ENCODE measurements at places on chromosomes 7 and 10.

GRCh38 chr7:90677486-90678404, 81.6 kb downstream of the CDK14 start:
- DNase-seq = no peak

GRCh38 chr10:13056456-13057077, 43.4 kb upstream of the OPTN start:
- DNase-seq = no peak

GRCh38 chr7:111112439-111112838, 21.5 kb downstream of the LRRN3 start:
- no peak for DNase-seq

- DNase-seq = no peak
Observed at GRCh38 chr10:32379950-32380551, 33.1 kb upstream of the EPC1 start.

DNA sequence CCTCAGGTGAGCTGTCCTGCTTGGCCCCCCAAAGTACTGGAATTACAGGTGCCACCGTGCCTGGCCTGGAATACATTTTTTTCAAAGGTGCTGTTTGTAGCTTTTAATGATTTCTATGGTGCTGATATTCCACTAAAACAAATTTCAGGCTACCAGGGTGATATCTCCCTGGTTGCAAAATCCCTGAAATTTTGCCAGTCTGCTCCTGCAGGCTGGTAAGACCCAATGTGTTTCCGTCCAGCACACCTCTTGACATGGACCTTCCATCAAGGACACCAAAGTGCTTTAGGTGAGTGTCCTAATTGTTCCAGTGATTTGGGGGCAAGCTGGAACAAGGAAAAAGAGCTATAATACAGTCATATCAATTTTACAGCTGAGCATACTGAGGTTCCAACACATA, 69.8 kb upstream of the KMT2C start:
- no peak for DNase-seq

- no peak for DNase-seq
Observed at GRCh38 chr7:148664324-148664723, 34.4 kb upstream of the CUL1 start.

- DNase-seq = no peak
Observed at GRCh38 chr10:120172356-120172755, 279.8 kb downstream of the SEC23IP start.

GRCh38 chr7:157704365-157704764, 367.6 kb downstream of the DNAJB6 start:
- DNase-seq = no peak

- no peak for DNase-seq
Observed at GRCh38 chr7:157391036-157391710, 54.4 kb downstream of the DNAJB6 start.

- DNase-seq = no peak
Observed at GRCh38 chr10:106573106-106573505, 591.4 kb downstream of the SORCS1 start.

GRCh38 chr10:16724509-16724908, 92.7 kb downstream of the RSU1 start:
- DNase-seq = no peak

GRCh38 chr7:34240417-34240816, 335.1 kb downstream of the BMPER start:
- DNase-seq = no peak

GRCh38 chr10:98128802-98129201, 5.7 kb upstream of the R3HCC1L start:
- DNase-seq = no peak

DNA sequence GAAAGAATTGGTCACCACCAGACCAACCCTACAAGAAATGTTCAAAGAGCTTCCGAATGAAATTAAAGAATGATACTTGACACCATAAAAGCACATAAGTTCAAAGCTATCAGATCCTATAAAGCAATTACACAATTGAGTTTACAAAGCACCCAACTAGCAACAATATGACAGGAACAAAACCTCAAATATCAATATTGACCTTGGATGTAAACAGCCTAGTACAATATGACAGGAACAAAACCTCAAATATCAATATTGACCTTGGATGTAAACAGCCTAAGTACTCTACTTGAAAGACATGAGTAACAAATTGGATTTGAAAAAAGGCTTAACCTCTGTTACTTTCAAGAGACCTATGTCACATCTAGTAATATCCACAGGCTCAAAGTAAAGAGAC, 1201.4 kb downstream of the XPNPEP1 start:
- DNase-seq = no peak

- no peak for DNase-seq
Observed at GRCh38 chr7:79401254-79401653, 52.2 kb downstream of the MAGI2 start.

DNA sequence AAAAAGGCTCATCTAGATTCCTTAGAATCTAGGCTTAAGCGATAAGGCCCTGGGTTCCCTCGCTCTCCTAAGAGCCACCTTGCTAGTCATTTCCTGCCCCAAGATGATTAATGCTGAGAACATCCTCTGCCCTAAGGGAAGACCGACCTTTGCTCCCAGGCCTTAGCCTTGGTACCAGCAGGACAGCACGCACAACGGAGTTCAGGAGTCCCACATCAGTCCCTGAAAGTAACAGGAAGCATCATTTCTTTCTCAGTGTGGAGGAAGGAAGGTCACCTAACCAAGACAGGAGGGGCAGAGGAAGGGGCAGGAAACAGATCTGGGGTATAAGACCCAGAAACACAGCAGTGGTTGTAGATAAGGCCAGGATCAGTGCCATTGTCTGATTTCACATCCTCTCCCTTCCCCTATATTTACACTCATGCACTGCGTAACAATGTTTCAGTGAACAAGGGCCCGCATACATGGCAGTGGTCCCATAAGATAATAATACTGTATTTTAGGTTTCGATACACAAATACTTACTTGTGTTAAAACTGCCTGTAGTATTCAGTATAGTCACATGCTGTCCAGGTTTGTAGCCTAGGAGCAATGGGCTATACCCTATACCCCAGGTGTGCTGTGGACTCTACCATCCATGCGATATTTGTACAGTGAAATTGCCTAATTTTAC, 8.1 kb upstream of the FAM107B start:
- no peak for DNase-seq

DNA sequence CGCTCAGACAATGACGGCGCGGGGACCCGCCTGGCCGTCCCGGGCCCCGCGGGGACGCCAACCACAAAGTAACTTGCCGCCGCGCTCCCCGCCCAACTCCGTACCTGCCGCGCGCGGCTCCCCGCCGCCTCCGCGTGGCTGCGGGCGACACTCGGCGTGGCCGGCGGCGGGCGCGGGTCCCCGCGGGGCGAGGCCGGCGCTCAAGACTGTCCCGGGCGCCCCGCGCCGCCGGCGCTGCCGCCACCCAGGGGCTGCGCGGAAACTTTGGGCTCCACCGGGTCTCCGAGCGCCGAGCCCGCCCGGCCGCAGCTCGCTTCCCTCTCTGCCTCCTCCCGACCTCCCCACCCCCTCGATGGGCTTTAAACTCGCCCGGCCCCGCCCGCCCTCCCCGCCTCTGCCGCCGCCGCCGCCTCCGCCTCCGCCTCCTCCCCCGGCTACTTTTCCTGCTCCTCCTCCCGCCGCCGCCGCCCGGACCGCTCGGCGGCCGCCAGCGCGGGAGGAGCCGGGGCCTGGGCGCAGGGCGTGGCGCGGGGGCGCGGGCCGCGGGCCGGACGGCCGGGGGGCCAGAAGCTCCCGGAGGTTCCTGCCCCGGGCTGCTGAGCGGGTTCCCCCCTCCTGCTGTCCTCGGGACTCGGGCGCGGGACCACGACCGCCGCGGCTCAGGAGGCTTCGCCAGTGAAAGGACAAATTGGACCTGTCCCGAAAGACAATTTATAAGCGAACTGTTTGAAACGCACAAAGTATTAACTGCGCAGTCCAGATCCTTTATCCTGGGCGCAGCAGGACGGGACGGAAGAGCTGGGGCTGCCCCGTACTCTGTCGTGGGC, 10.6 kb upstream of the GRB10 start:
- no peak for DNase-seq

- DNase-seq = no peak
Observed at GRCh38 chr7:148505645-148506375, 84.8 kb upstream of the C7orf33 start.

DNA sequence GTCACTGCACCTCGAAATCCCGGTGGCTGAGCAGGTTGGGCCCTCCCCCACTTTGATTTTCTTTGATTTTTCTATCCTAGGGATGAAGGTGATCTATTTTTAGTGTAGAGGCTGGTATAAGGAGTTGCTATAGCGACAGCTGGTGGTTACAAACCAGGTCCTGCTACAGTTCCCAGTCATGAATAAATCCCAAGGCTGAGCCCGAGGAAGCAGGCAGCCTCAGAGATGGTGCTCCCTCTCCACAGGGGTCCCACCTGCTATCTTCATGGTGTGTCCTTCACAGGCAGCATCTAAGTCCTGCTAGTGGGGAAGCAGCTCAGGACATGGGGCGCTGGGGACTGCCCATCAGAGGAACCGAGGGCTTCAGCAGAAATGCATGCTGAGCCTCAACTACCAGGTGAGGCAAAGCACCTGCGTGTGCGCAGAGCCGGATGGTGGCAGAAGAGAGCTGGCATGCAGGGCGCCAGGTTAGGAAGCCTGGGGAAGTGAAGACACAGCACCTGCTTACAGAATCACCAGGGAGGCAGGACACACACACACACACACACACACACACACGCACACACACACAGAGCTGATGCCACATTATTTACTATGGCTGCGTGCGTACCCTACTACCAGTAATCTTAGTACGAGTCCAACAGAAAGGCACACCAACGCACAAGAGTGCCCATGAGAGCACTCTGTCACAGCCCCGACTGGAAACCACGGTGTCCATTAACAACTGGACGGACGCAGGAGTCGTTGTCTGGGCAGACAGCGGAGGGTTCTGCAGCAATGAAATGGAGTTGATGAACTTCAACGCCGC, 150.9 kb downstream of the PRKAG2 start:
- no peak for DNase-seq

DNA sequence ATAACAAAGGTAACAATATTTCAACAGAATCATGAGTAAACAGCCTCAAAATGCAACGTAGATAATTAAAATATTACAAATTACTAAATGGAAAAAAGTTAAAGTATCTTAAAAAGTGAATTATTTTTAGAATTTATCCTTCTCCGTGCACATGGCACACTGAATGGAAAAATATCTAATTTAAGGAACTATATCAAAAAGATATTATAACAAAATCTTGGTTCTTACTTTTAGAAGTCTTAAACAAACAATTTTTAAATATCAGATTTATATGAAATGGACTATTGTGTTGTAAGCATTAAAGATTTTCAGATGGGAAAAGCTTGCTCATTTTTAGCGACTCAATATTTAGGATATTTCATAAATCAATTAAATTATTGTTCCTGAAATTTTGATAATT, 72.0 kb downstream of the AGMO start:
- no peak for DNase-seq

GRCh38 chr7:35263396-35263795, 9.5 kb upstream of the TBX20 start:
- no peak for DNase-seq

GRCh38 chr10:92080244-92080643, 156.7 kb downstream of the BTAF1 start:
- no peak for DNase-seq

GRCh38 chr7:38600741-38601140, 30.4 kb downstream of the AMPH start:
- no peak for DNase-seq

DNA sequence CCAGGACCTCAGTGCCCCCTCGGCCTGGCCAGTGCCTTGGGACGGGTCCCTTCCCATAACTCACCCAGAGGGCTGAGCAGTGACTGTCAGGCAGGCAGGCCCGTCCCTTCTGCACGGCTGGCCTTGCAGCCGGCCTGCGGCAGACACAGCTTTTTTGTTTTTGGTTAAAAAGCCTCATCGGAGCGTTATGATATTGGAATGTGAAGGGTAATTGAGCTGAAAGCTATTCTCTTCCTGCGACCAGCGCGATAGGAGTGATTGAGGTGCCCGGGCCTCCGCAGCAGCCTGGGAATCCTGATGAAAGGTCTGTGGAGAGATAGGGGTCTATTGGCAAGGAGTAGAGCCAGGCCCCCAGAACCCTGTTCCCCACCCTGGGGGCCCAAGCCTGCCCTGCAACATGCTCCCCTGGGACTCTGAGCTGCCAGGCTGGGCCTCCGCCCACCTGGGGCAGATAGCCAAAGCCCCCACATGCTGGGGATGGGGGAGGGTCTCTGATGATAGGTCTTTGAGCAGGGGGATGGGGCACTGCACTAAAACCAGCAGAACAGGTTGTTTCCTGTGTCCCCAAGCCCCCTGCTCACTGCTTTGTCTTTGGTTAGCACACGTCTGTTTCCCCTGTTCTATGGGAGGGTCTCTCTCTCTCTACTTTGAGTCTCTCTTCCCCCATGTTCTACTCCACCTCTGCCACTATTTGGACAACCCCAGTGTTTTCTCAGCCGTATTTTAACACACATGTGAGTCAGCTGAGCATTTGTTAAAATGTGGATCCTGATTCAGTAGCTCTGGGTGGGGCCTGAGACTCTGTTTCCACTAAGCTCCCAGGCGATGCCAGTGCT, 131.9 kb downstream of the CDH23 start:
- DNase-seq = no peak

GRCh38 chr10:13717936-13718772, 131.4 kb downstream of the PRPF18 start:
- DNase-seq = no peak

GRCh38 chr10:6050801-6051445, 11.2 kb downstream of the IL2RA start:
- peak; percentile 87 for DNase-seq

DNA sequence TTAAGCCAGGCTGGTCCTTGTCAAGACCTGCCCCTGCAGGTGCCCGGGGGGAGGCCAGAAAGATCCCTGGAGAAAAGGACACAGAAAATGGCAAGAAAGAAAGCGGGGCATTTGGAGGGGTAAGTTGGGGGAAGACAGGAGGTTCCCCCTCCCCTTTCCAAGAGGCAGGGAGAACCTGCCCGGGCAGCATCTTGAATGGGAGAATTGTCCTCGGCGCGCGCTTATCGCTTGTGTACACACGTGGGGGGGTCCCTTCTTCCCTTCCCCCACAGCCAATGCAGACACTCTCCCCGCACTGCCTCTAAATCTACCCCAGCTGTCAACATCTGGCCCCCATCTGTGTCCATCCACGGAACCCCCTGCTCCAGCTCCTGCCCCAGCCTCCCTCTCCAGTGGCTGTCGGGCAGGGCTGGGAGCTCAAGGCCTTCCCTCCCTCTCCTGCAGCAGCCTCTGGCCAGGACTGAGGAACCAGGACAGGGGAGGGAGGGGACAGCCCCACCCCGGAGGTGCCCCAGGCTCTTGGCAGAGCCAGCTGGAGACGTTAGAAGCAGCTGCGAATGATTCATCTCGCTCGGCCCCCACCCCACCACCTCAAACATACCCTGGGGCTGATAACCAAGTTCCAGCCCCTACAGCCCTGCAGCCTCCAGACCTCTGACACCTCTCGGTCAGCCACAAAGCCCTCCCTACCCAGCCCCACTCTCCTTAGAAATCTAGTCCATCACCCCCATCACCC, 25.3 kb downstream of the EPHB4 start:
- DNase-seq = no peak

DNA sequence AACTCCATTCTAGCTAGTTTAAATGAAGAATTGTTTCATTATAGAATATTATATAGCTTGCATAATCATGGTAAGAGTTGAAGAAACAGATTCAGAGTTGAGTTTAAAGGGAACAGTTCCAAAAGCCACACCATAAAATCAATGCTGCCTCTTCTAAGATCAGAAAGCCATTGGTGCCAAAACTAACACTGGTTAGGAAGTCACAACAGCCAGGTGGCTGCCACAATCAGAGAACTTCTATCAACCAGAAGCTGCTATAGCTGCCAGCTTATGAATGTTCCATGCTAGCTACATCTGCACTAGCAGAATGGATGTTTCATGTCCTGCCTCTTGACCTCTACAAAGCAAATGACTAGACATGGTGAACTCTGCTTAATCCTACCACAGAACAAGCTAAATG, 583.1 kb upstream of the LRRN3 start:
- DNase-seq = no peak

- no peak for DNase-seq
Observed at GRCh38 chr7:134910968-134911367, 75.3 kb upstream of the AGBL3 start.

All from effector memory CD8-positive, alpha-beta T cell (primary cell).